ENCODE measurements at places on chromosomes 7 and 10. TPM values are rescaled to one million over a fixed set of nuclear protein-coding genes. Genes with fewer than 3 reads are reported as not detected.

UPK3B gene
- total RNA-seq: 2.7 TPM

CFAP70 gene
- total RNA-seq: 2.2 TPM

HYAL4 gene
- not detected for total RNA-seq

ACHE gene
- not detected for total RNA-seq

TBX20 gene
- total RNA-seq: 0.34 TPM

TRIM50 gene
- total RNA-seq: not detected

CALN1 gene
- not detected for total RNA-seq
